Stimulated activated CD4-positive, alpha-beta T cell treated with anti-CD3 and anti-CD28 coated beads, Interleukin-15, amount 100 ng/mL, for 48 hours (primary cell): ENCODE measurements at places on chromosomes 7 and 10.

GRCh38 chr7:126041472-126041871 lies 1111.8 kb upstream of the POT1 start:
- DNase-seq: no peak

DNA sequence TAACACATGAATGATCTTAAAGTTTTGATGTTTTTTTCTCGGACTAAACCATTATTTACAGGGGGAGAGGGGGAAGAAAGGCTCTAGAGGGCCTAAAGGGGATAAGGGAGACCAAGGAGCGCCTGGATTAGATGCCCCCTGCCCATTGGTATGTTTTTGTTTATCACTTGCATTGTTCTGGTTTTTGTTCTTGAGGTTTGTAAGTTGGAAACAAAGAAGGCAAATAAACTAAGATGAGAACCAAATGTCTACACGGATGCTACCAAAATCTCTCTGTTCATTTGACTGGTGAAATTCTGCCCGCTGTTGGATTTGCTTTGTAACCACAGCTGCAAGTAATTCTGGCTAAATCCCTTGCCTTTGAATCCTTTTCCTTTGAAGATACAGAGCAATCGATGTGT lies 99.8 kb upstream of the MACROH2A2 start:
- DNase-seq: no peak

DNA sequence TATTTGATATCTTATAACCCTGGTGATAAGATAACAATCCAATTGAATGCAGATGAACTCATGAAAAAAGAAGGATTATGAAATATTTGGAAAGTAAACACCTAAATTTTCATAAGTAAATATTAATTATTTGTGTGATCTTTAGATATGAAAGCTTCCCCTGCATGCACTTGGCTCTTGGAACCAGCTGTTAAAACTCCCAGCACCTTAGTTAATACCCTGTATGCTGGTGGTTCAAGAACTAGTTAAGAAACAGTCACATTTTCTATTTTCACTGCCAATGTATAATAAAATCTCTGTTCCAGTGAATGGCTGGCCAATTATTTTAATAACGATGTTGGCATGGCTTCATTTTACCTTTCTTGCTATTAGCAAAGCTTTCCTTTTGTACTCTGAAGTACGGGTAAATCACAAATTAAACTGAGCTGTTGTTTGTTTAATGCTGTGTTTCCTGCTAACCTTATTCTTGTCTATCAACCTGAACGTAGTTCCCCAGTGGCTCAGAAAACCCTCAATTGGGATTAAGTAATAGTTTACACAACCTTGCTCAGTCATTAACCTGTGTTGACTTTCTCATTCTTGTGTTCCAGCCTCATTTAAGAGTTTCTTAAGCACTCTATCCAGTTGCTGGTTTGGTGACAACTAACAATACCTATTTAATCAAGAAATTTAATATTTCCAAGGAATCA lies 38.9 kb downstream of the MET start:
- DNase-seq: no peak

DNA sequence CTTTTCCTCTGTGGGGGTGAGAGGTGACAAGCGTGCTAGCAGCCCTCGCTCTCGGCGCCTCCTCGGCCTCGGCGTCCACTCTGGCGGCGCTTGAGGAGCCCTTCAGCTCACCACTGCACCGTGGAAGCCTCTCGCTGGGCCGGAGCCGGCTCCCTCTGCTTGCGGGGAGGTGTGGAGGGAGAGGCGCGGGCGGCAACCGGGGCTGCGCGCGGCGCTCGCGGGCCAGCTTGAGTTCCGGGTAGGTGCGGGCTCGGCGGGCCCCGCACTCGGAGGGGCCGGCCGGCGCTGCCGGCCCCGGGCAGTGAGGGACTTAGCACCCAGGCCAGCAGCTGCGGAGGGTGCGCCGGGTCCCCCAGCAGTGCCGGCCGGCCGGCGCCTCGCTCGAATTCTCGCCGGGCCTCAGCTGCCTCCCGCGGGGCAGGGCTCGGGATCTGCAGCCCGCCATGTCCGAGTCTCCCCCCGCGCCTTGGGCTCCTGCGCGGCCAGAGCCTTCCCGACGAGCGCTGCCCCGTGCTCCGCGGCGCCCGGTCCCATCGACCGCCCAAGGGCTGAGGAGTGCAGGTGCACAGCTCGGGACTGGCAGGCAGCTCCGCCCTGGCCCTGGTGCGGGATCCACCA lies 352.8 kb upstream of the PODXL start:
- DNase-seq: no peak

DNA sequence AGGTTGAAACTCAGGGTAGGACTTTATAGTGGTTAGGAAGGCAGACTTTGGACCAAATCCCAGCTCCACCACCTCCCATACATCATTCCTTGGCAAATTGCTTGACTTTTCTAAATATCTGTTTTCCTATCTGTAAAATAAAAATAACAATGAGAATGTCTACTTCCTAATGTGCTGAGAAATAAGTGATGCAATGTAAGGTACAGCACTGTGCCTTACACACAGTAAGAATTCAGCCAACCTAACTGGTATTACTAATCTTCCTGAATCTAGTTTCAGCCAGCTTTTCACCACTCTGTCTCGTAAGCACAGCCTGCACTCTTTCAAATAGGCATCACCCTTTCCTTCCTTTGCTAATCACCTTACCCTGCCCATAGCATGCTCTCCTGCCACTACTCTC lies 9.7 kb downstream of the PRLHR start:
- no peak for DNase-seq

DNA sequence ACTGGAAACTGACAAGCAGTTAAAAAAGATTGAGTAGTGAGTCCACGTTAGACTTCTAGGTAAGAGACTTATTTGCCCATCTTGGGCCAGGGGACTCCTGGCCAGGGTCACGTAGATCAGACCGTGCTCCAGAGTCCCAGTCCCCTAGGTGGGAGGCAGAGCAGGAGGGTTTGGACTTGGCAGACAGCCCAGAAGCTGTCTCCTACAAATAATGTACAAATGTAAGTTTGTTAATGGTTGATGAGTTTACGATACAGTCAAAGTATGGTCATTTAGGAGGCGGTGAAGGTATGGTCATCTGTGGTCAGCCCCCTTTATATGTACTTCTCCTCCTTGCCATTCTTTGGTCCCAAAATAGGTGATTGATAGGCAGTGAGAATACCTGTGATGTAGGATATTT lies 28.2 kb downstream of the INPP5F start:
- DNase-seq: no peak

- no peak for DNase-seq
Observed at GRCh38 chr7:7736671-7737070, 18.3 kb upstream of the RPA3 start.

- no peak for DNase-seq
Observed at GRCh38 chr10:43965033-43965917, 316.6 kb upstream of the ZNF32 start.

- DNase-seq: no peak
Observed at GRCh38 chr10:92493362-92493761, 80.5 kb downstream of the IDE start.

GRCh38 chr7:116083796-116084195 lies 53.2 kb upstream of the TFEC start:
- DNase-seq: no peak

DNA sequence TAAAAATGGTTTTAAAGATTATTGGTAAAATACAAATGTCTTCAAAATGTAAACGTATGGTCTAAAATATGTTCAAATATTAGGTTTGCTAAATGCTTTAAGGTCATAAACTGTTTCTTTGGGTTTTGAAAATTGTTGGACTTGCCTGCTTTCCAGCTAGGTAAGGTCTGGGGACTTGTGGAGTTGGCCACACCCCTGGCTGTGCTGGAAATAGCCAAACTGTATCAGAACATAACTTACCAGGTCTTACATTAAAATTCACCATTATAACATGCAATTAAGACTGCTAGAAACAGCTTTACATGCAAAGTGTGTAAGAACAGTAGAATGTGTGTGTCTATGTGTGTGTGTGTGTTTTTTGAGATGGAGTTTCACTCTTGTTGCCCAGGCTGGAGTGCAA lies 29.7 kb upstream of the BNIP3 start:
- no peak for DNase-seq

- DNase-seq: no peak
Observed at GRCh38 chr7:114422507-114423501, 8.2 kb downstream of the FOXP2 start.

- no peak for DNase-seq
Observed at GRCh38 chr10:68334672-68335467, 2.1 kb upstream of the PBLD start.

DNA sequence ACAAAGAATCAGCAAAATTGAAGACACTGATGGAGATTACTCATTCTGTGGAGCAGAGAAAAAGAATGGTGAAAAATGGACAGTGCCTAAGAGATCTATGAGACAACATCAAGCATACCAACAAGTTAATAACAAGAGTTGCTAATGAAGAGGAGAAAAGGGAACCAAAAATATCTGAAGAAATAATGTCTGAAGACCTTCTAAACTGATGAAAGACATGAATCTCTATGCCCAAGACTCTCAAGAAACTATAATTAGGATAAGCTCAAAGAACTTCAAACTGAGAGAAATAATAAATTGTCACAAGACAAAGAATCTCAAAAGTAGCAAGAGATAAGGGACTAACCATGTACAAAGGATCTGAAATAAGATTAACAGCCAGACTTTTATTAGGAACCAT lies 93.4 kb downstream of the ZNF33B start:
- no peak for DNase-seq

DNA sequence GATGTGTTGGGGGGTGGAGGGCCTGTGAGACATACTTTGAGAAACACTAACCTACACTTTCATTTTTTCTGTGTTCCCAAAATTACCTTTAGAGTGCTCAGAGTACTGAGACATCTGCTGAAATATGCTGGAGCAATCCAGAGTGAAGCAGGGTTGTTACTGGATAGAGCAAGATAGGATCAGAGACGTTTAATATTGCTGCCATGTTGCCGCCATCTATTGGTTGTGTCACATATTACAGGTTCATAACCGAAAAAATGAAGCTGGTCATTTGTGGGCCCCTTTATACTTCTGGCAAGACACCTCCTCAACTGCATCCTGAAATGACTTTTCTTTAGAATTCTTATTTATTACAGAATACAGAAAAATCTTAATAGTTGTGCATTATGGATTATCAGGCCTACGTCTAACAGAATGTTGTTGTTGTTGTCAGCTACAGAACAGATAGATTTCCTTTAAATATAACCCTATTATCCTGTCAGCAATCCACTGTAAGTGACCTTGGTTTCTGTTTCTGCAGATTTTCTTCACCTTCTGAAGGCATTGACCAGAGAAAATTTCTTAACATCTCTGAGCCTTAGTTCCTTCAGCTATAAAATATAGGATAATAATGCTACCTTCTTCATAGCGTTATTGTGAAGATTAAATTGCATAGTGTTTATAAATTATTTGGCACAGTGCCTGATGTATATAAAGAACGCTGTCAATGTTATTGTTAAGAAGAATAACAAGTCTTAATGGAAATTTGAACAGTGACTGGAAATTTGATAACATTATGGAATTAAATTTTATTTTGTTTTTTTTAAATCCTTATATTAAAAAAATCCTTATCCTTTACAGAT lies 16.2 kb upstream of the DLD start:
- DNase-seq: no peak

- DNase-seq: no peak
Observed at GRCh38 chr7:159209429-159209828, 64.8 kb upstream of the VIPR2 start.
